ENCODE measurements at places on chromosomes 3 and 15. TPM values are rescaled to one million over a fixed set of nuclear protein-coding genes. Genes with fewer than 3 reads are reported as not detected.

Gene ENTPD3
- total RNA-seq: not detected

- H3K27me3 ChIP-seq: no peaks in the 10 kb centered on the region
- no peak for DNase-seq
- H3K4me1 ChIP-seq: no peaks in the 10 kb centered on the region
Observed at GRCh38 chr3:42486814-42487565, 15.5 kb upstream of the VIPR1 start.

DNA sequence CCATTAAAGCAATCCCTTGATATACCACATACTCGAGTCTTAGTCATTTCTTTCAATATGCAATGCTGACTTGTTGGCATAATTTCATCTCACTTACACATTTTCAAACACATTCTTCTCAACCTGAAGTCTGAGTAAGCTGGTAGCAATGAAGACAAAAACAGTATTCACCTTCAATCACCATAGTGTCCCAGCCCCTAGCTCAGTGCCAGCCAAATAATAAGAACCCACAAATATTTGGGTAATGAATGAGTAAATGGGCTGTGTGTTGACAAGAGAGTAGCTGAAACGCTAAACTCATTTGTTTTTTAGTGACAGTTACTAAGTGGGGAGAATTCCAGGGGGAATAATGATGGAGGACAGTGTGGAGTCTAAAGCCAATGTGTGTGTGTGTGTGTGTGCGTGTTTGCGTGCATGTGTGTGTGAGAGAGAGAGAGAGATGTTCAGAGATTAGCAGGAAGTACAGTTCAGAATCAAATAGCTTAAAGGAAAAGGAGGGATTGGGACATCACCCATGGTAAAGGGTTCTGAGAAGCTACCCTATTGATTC is 165.7 kb downstream of the GAP43 start:
- no peaks in the 10 kb centered on the region for H3K27me3 ChIP-seq
- H3K27ac ChIP-seq: no peak overlapping the region
- H3K36me3 ChIP-seq: no peaks in the 10 kb centered on the region

Gene ITGA11
- total RNA-seq: not detected

DNA sequence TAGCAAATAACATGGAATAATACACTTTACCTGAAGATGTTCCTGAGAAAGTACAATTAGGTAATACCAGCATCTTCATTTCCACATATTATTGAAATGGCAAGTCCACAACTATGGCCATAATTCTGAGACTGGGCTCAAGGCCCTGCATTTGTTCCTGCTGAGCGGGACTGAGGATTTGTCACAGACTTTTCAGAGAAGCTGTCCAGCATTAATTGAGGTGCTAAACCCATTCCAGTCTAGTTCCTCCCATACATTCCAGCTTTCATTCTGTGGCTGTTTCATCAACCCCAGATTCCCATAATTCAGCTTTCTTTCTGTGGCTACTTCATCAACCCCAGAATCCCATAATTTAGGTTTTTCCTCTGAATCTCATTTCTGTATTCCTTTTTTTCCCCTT is 293.4 kb upstream of the GBE1 start:
- no peaks in the 10 kb centered on the region for H3K4me1 ChIP-seq
- no peaks in the 10 kb centered on the region for H3K36me3 ChIP-seq
- no peaks in the 10 kb centered on the region for H3K27me3 ChIP-seq

GRCh38 chr3:139159356-139159755 is 114.7 kb upstream of the PRR23C start:
- no peaks in the 10 kb centered on the region for H3K4me1 ChIP-seq
- no peaks in the 10 kb centered on the region for H3K36me3 ChIP-seq
- H3K27me3 ChIP-seq: no peaks in the 10 kb centered on the region
- DNase-seq: no peak
- no peak overlapping the region for H3K27ac ChIP-seq

DNA sequence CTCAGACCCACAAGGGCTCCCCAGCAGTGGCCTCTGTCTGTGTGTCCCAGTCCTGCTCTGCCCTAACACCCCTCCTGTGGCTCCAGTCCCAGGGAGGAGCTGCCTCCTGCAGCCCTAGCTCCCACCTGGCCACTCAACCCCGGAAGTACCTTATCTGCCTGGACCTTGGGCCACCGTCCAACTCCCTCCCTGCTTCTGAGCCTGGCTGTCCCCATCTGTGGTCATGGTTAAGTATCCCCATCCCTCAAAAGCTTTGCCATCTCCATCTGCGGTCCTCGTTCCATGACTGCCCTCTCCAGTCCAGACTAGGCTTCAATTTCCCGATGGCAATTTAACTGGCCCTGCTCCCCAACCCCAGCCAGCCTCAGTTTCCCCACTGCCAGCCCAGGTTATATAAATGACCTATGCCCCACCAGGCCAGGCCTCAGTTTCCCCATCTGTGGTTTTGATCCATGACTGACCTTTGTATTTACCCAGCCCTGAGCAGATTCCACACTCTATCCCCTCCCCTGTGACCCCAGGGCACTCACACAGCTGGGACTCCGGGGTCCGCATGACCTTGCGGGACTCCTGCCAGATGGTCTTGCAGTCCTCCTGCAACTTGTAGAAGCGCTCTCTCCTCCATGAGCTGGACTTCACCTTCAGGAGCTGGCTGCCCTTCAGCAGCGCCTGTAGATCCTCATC is 9.6 kb downstream of the PLCD1 start:
- no peak for DNase-seq
- H3K27me3 ChIP-seq: no peaks in the 10 kb centered on the region
- peaks cover 23% of the 10 kb centered on the region for H3K4me1 ChIP-seq

Gene LCTL
- total RNA-seq: not detected

GRCh38 chr3:143951351-143951971 is 20.2 kb upstream of the DIPK2A start:
- no peak overlapping the region for H3K27ac ChIP-seq
- H3K4me3 ChIP-seq: no peak overlapping the region
- no peaks in the 10 kb centered on the region for H3K4me1 ChIP-seq
- H3K36me3 ChIP-seq: no peaks in the 10 kb centered on the region
- DNase-seq: peak; percentile 11

DNA sequence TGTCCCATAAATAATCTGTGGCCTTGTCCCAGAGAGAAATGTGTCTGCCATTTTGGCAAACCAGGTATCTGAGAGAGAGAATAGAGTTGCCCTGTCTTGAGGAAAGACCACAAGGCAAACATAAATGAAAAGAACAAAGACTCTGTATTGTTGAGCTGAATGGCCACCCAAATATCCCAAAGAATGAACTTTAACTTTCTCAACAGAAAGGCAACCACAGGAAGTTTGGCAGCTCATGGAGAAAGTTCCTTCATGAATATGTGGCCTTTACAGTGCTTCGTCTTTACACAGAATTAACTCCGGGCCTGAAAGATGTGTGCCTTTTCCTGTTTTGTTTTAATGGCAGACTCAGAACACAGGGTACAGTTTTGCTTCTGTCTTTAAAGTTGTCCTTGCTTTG is 41.4 kb upstream of the THBS1 start:
- no peaks in the 10 kb centered on the region for H3K36me3 ChIP-seq
- no peak overlapping the region for H3K4me3 ChIP-seq
- H3K4me1 ChIP-seq: no peaks in the 10 kb centered on the region
- no peak for DNase-seq
- H3K27ac ChIP-seq: no peak overlapping the region

DNA sequence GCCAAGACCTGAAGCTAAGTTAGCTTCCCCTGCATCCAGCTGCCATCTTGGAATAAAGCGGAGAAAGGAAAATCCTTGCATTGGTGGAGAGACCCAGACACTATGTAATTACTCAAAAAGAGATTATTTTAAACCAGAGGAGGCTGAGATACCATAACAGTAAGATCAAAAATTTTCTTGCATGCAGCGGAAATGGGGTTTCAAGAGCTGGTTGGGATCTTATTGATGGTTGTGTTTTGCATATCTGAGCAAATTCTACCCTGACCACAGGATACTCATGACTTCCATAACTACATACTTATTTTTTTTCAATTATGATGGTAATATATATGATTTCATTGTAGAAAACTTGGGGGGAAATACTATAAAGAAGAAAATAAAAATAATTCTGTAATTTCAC is 17.5 kb downstream of the TMEM158 start:
- peaks cover 12% of the 10 kb centered on the region for H3K4me1 ChIP-seq
- H3K36me3 ChIP-seq: no peaks in the 10 kb centered on the region
- peak; percentile 7 for DNase-seq
- H3K4me3 ChIP-seq: no peak overlapping the region
- H3K27me3 ChIP-seq: no peaks in the 10 kb centered on the region

DNA sequence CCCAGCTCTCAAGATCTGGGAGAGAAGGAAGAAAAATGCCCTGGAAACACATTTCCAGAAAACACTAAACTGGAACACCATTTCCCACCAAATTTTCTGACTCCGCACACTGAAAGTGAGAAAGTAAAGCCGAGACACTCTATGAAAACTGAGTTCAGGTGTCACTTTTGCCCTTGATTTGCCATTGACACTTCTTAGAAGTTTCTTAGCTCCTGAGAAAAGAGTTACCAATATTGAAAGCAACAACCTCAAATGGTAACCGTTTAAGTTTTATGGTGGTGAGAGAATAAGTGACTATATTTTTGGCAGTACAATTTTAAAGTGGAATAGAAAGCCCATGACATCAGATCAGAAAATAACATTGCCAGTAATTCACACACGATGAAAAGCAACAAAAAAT is 39.0 kb downstream of the CD86 start:
- H3K4me1 ChIP-seq: no peaks in the 10 kb centered on the region
- H3K36me3 ChIP-seq: no peaks in the 10 kb centered on the region
- DNase-seq: no peak
- peaks cover 2% of the 10 kb centered on the region for H3K27me3 ChIP-seq
- H3K27ac ChIP-seq: no peak overlapping the region

DNA sequence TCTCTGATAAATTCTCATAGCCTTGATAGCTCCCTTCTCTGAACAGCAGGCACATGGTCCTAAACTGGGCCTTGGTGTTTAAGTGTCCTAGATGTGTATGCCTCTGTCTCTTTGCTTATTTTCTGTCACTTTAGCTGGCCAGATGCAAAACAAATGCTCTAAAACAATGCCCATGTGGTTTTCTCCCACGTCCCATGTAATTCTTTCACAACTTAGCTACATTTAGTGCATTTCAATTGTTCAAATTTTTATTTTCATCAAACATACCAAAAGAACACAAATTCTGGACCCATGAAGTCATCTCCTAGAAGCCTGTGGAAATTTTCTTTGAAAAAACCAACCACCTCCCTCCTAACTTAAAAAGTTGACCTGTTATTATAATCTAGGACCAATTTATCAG is 491.3 kb upstream of the AGTR1 start:
- no peak for DNase-seq
- no peak overlapping the region for H3K4me3 ChIP-seq
- no peaks in the 10 kb centered on the region for H3K27me3 ChIP-seq
- no peak overlapping the region for H3K27ac ChIP-seq
- no peaks in the 10 kb centered on the region for H3K36me3 ChIP-seq

DNA sequence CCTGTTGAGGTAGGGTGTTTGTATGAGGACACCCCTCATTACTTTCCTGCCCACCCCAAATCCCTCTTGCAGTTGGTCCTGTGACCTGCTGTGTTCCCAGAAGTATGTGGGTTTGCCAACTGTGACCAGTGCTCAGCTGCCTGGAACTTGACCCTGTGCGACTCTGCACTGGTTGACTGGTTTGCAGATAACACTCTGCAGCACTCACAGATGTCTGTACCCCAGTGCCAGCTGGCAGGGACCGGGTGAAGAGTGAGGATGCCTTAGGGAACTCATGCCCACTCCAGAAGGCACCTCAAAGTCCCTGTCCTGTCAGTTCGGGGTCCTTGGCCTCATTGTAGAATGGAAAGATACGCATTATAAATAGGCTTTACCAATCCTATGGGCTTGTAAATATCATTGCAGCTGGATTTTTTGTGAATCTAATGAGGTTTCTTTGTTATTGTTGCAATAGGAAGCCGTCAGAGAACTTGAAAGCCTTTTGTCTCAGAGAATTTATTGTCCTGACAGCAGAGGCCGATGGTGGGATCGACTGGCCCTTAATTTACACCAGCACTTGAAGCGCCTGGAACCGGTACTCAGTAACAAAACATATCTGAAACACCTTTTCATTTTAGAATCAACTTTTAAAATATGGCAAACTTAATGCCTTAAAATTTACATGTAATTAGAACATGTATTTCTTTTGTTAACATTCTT is 18.2 kb downstream of the FAN1 start:
- H3K4me1 ChIP-seq: no peaks in the 10 kb centered on the region
- no peaks in the 10 kb centered on the region for H3K27me3 ChIP-seq
- no peak overlapping the region for H3K4me3 ChIP-seq
- DNase-seq: no peak

GRCh38 chr15:76991048-76991447 is 3.9 kb upstream of the PSTPIP1 start:
- no peak for DNase-seq
- H3K36me3 ChIP-seq: no peaks in the 10 kb centered on the region
- no peak overlapping the region for H3K4me3 ChIP-seq
- H3K27ac ChIP-seq: no peak overlapping the region
- no peaks in the 10 kb centered on the region for H3K27me3 ChIP-seq

DNA sequence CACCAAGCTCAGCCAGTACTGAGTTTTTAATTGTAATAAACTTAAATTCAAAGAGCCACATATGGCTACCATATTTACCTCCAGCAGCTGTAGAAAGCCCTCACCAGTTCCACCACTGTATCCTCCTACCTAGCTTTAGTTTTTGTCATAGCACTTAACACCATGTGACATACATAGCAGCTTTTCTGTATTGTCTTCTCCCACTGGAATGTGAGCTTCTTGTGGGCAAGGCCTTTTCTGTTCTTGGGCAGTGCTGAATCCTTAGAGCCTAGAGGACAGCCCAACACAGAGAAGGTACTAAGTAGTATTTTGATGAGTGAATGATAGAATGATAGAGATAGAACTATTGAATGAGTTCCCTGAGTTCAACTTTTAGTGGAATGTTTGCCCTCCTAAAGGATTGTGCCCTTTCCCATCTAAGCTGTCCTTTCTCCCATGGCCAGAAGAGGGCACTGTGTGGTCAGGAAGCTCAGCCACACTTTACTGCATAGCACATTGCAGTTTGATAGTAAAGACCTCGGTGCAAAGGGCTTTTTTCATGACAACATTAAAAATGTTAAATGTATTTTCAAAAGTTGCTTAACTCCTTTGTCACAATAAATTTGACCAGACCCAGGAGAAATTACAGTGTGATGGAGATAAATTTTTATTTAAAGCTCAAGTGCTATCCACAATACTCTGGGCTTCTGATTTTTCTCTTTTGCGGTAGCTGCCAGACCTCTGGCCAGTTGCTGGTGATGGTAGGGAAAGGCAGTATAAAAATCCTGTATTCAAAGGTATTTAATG is 115.8 kb downstream of the GHSR start:
- H3K27me3 ChIP-seq: no peaks in the 10 kb centered on the region
- peak; percentile 39 for DNase-seq
- no peaks in the 10 kb centered on the region for H3K4me1 ChIP-seq
- peaks cover 3% of the 10 kb centered on the region for H3K36me3 ChIP-seq
- H3K27ac ChIP-seq: no peak overlapping the region

Measured in CD8-positive, alpha-beta memory T cell (primary cell).